Stimulated activated CD4-positive, alpha-beta T cell treated with anti-CD3 and anti-CD28 coated beads, Interleukin-2, amount 100 ng/mL, for 4 hours (primary cell): ENCODE measurements at places on chromosomes 3 and 15.

- no peak for DNase-seq
Observed at GRCh38 chr3:190514413-190515153, 698 bp downstream of the IL1RAP start.

- no peak for DNase-seq
Observed at GRCh38 chr3:11705049-11705448, 61.3 kb upstream of the VGLL4 start.

GRCh38 chr15:47750030-47750739 lies 32.9 kb downstream of the SEMA6D start:
- DNase-seq = no peak

GRCh38 chr15:42062284-42062806 lies 32.0 kb downstream of the PLA2G4D start:
- DNase-seq = no peak

- DNase-seq = no peak
Observed at GRCh38 chr3:69174871-69175737, 52.7 kb upstream of the LMOD3 start.

DNA sequence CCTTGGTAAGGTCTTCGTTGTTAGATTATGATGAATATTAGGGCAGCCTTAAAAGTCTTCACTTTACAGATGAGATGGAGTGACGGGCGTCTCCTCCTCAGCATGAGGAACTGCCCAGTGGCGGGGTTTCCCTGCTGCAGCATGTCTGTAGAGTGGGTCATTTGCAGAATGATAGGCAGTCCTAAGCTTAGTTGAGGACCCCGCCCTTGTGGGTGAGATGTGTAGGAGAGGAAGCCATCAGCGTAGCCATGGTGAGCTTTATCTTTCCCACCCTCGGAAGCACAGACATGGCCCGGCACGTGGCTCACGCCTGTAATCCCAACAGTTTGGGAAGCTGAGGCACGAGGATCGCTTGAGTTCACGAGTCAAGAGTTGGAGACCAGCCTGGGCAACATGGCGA lies 877 bp downstream of the NIT2 start:
- no peak for DNase-seq

- no peak for DNase-seq
Observed at GRCh38 chr3:67558426-67558825, 96.0 kb downstream of the SUCLG2 start.

DNA sequence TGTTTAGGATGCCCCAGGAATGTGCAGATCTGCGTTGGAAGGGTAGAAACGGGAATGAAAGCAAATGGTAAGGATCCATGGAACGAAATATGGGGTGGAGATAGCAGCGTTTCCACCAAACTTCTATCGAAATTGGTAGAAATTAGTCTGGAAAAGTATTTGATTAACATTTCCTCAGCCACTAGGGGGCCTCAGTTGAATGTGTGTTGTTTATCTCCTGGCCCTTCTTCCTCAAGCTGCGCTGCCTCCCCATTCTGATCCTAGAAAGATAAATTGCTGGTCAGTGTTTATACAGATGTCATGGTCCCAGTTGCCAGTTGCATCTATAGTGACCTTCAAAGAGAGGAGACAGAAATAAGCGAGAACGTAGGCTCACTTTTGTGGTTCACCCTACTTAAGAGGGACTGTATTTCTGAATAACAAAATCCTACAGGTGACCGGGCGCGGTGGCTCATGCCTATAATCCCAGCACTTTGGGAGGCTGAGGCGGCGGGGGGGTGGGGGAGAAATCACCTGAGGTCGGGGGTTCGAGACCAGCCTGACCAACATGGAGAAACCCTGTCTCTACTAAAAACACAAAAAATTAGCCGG lies 457.1 kb downstream of the SQOR start:
- no peak for DNase-seq
